ENCODE measurements at places on chromosomes 5 and 9. TPM values are rescaled to one million over a fixed set of nuclear protein-coding genes. Genes with fewer than 3 reads are reported as not detected.

DNA sequence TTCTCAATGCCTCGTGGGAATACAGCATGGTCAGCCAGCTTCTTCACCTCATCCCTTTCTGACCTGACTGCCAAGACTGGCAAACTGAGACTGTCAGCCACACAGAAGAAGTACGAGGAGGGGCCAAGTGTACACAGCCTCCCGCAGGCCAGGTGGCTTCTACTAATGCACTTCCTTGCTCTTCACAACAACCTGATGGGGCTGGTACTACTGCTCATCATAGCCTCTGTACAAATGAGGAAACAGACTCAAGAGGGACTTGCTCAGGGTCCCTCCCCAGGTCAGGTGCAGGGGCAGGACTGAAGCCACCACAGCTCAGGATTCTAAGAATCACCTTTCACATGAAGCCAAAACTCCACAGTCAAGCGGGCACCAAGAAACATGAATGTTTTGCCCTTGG, 21.3 kb downstream of the NIPAL4 start:
- DNase-seq = no peak

DNA sequence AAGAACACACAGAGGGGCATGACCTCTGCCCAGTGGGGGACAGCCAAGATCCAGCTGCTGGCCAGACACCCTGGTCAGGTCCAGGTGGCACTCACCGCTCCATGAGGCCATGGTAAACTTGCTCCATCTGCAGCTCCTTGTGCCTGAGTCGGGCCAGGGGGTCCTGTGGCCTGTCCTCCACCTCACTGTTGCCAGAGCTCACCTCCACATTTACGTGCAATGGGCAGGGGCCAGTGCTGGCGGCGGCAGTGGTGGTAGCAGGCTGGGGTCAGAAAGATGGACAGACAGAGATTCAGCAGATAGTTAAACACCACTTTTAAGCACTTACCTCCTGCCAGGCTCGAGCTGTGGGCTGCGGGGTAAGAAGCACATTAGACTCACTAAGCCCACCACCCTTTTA, 28.0 kb downstream of the AKNA start:
- DNase-seq = no peak

OR1J1 gene
- total RNA-seq = not detected

SPINK6 gene
- total RNA-seq = not detected

TGFBI gene
- total RNA-seq = 136 TPM
